Adrenal gland (tissue), 19 donors: ENCODE measurements at places on chromosomes 7 and 10. TPM values are rescaled to one million over a fixed set of nuclear protein-coding genes. Genes with fewer than 3 reads are reported as not detected.

Gene EBF3
- total RNA-seq: 0.12 TPM

Gene AGR2
- not detected for total RNA-seq

Gene CTBP2
- total RNA-seq: 59.0 TPM

Gene GIMAP5
- total RNA-seq: 16.5 TPM

Gene AMZ1
- total RNA-seq: not detected

GRCh38 chr7:28155964-28156363, 24.6 kb downstream of the JAZF1 start:
- peak; percentile 29 for DNase-seq

- no peak for DNase-seq
Observed at GRCh38 chr10:80324891-80325364, 31.6 kb downstream of the DYDC1 start.

GRCh38 chr7:28800150-28800549, 158.0 kb downstream of the TRIL start:
- DNase-seq: no peak

DNA sequence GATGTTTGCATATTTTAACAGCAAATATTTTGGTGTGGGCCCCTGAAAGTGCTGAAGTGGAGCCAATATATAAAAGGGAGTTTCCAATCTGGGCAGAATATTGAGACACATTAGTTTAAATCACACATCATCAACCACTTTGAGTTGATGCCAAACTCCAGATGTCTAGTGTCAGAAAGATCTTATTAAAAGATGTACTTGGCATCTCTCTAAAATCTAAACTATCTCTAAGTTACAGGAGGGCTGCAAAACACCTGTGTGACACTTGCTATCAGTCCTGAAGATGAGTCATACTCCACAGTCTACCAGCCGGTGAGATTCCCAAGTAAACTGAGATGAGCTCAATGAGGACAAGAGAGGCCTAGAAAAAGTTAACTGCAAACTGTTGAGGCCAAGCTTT, 11.4 kb downstream of the JAZF1 start:
- DNase-seq: no peak

GRCh38 chr10:70692043-70692603, 19.8 kb downstream of the ADAMTS14 start:
- no peak for DNase-seq

- no peak for DNase-seq
Observed at GRCh38 chr10:131591936-131592335, 280.4 kb upstream of the TCERG1L start.
